Skeletal muscle cell (primary cell): ENCODE measurements at places on chromosomes 2 and 18.

GRCh38 chr18:5746844-5747243, 148.5 kb downstream of the TMEM200C start:
- DNase-seq: no peak

DNA sequence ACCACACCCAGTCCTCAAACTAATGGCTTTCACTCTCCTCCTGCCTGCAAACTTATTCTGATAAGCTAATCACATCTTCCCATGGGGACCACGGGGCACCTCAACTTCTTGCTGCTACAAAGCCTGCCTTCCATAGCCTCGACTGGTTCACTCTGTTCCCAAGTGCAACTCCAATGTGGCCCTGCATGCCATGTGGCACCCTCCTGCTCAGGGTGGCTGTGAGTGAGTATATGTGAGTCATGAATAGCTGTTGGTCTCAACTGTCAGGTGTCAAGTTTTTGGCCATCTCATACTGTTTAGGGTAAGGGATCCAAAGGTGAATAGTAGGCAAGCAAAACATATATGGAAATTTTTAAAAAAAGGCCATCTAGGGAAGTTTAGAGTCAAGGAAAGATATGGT, 276.1 kb upstream of the DCC start:
- no peak for DNase-seq

DNA sequence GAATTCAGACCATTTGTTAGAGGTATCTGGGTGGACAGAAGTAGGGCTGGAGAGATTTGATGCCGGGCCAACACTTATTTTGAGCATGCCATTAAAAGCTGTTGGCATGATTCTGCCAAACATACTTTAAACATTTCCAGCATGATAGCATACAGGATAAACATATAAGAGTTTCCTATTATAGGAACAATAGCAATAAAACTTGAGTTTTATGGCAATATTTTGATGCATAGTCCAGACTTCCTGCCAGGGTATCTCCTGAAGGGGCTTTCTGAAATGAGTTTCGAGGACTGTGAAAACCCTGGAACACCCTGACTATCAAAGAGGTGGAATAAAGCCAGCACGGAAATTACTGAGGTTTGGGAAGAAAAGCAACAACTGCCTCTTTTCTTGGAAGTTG, 1398.0 kb upstream of the NXPH2 start:
- no peak for DNase-seq

GRCh38 chr18:54157646-54158385, 66.7 kb downstream of the MBD2 start:
- DNase-seq: no peak

GRCh38 chr18:48036226-48036625, 105.8 kb upstream of the SMAD2 start:
- no peak for DNase-seq

- no peak for DNase-seq
Measured at GRCh38 chr18:21684731-21685130, 19.8 kb downstream of the ABHD3 start.

- no peak for DNase-seq
Measured at GRCh38 chr2:12767541-12767940, 50.8 kb downstream of the TRIB2 start.

DNA sequence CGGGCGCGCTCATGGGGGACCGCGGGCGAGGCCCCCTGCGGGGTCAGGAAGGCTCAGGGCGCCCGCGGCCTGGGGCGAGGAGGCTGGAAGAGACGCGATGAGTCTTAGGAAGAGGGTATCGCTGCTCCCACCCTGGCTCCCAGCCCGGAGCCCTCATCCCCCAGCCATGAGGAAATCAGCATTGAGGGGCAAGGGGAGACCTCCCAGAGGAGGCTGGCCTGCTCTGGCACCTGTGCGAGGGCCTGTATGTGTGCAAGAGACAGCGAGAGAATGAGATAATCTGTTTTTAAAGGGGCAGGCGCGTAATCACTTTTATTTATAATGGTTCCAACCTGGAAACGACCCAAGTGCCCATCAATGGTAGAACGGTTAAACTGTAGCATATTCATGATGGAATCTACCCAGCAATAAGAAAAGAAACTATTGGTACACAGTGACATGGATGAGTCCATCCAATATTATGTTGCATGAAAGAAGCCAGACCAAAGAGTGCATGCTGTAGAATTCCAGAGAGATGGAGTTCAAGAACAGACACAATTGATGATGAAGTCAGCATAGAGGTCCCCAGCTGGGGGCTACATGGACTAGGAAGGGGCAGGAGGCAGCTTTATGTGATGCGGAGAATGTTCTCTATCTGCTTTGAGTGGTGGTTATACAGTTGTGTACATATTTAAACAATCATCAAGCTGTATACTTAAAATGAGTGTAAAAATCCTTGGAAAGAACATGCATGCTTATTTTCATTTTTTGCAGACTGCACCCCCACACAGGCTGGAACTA, 14.4 kb downstream of the FBXO41 start:
- no peak for DNase-seq

DNA sequence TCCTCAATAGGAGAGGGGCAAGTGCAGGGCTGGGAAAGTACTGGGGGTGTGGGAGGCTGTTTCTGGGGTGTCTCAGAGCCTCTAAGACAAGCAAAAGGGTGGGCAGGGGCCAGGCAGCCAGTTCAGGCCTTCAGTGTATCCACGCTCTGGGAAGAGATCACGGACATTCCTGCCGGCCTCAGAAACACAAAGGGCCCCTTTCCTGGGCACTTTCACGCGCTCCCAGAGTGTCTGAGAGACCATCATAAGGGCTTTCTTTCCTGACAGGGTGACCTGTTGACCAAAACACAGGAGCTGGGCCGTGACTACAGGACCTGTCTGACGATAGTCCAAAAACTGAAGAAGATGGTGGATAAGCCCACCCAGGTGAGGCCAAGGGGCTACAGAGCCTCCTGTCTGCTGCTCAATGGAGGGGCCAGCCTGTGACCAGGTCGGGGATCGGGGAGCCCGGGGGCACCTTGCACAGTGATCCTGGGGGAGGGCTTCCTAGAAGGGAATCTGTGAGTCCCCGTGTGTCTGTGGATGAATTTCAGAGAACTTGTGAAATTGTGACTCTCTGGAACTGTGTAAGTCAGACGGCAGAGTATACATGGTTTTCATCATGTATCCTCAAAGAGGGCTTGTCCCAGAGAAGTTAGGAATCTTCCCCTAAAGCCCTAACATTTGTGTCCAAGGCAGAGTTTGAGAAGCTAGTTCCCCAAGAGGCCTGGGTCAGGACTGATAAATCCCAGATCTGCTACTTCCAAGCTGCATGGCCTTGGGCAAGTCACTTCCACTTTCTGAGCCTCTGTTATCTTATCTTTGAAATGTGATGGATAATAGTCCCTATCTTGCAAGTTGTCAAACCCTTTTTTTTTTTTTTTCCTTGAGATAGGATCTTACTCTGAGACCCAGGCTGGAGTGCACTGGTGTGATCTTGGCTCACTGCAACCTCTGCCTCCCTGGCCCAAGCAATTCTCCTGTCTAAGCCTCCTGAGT, 1.8 kb downstream of the GNLY start:
- no peak for DNase-seq

- no peak for DNase-seq
Measured at GRCh38 chr2:68771211-68771751, 36.7 kb downstream of the ARHGAP25 start.

DNA sequence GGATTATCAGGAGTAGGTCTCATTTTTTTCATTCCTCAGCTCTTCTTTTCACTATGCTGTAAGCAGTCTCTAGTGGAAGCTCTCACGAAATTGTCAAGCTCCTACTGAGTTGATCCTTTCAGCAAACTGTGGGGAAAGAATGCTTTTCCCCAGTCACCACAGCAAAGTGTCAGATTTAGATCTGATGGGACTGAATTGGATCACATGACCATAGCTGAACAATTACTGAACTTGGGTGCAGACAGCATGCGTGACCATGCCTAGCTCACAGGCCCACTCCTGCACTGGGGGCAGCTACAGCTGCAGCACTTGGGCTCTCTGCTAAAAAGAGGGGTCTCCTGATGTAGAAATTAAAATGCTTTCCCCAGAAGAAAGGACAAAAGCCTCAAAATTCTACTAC, 3.1 kb downstream of the ARHGAP15 start:
- DNase-seq: no peak

DNA sequence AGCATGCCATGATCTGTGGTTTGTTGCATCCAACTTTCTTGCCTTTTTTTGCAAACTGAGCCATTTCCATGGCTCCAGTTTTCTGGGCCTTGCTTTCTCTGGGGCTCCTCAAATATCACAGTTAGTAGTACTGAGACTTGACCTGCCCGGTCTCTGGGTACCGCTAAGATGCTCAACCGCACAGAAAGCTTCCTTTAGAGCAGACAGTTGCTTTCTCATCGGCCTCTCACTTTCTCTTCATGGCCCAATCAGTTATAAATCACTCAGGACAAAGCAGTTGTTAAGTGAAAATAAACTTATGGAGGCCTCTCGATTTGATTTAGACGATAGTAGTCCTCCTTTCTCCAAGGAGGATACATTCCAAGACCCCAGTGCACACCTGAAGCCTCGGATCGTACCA, 141.2 kb upstream of the ASB18 start:
- DNase-seq: no peak

DNA sequence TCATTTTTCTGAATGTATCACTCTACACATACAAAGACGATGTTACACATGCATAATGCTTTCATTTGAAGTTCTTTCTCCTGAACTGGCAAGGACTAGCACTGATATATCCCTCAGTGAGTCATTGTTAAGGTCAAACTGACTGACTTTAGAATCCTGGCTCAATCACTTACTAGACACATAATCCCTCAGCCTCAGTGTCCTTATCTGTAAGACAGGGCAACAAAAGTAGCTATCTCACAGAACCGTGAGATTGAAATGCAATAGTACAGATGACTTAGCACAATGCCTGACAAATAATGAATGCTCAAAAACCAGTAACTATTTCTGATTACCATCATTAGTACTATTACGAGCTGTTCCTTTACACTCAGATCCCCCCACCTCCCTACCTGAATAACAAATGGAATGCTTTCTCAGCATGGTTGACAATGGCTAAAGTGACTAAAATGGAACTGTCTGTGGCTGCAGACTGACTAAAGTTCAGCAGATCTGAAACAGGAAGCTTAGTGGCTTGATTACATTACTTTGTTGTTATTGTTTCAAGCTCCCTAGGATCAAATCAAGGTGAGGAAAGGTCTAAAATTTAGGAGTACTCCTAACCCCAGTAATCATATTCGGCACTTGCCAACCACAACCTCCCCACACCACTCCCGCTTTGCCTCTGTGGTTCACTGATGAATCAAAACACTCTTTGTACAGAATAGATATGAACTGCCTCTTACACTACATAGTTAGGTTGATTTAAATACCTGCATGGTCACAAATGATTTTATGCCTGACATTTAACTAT, 35.8 kb upstream of the CACNB4 start:
- no peak for DNase-seq
